ENCODE measurements at places on chromosomes 3 and 15.

DNA sequence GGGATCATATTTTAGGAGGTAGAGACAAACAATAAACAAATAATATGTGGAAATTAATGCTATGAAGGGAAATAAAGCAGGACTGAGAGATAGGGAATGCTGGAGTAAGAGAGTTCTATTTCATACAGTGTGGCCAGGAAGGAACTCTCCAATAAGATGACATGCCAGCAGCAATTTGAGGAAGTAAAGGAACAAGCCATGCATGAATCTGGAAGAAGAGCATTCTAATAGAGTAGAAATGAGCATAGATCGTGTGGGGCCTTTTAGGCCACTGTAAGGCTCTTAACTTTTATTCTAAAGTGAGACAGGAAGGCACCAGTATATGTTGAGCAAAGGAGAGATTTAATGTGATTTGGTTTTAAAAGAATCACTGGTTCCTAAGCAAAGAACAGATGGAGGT is 126.3 kb downstream of the DMXL2 start:
- no peak for DNase-seq

- no peak for DNase-seq
These were observed 486 bp downstream of the SAMMSON start for GRCh38 chr3:70000028-70000410.

DNA sequence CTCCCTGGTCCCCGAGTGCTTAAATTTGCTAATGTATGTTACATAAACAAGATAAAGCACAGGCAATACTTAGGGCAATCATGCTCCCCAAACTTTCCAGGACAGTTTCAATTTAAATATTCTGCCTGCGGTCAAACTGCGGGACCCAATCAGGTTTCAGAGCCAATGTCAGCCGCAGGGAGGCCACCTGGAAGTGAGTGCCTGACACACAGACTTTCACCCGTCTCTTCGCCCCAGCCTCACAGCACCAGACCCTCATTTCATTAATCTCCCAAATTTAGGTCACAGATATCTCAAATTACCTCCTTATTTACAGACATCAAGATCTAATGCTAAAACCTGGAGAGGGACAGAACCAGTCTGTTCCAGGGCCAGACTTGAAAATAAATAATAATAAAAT is 107.2 kb upstream of the ALDH1A3 start:
- no peak for DNase-seq

GRCh38 chr15:27084844-27085243 is 113.9 kb downstream of the GABRG3 start:
- DNase-seq, result no peak

- no peak for DNase-seq
These were observed 726.2 kb downstream of the ROBO1 start for GRCh38 chr3:79041621-79042020.

DNA sequence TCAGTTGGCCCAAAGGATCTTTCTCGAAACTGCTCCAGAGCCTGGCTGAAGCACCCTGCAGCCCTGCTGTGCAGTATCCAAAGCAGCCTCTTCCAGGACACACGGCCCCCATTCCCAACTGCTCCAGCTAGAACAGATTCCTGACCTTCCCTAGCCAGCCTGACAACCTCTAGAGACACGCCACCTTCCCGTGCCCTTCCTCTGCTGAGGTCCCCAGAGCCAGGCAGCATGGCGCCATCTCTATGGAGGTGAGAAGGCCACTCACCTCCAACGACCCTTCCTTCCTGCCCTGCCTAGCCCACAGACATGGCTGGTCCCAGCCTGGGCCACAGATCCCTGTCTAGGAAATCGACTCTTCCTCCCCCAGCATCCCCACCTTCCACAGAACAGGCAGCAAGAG is 3.1 kb downstream of the KIF7 start:
- no peak for DNase-seq

GRCh38 chr3:27659279-27660021 is 62.7 kb downstream of the EOMES start:
- DNase-seq, result peak; percentile 1

GRCh38 chr3:31688984-31689383 is 156.3 kb downstream of the STT3B start:
- no peak for DNase-seq

GRCh38 chr3:53258600-53259426 is 3.0 kb upstream of the TKT start:
- DNase-seq, result no peak

- DNase-seq, result no peak
These were observed 6.7 kb downstream of the PAQR5 start for GRCh38 chr15:69305204-69305931.

GRCh38 chr3:129836381-129837064 is 57.0 kb downstream of the TMCC1 start:
- DNase-seq, result no peak

DNA sequence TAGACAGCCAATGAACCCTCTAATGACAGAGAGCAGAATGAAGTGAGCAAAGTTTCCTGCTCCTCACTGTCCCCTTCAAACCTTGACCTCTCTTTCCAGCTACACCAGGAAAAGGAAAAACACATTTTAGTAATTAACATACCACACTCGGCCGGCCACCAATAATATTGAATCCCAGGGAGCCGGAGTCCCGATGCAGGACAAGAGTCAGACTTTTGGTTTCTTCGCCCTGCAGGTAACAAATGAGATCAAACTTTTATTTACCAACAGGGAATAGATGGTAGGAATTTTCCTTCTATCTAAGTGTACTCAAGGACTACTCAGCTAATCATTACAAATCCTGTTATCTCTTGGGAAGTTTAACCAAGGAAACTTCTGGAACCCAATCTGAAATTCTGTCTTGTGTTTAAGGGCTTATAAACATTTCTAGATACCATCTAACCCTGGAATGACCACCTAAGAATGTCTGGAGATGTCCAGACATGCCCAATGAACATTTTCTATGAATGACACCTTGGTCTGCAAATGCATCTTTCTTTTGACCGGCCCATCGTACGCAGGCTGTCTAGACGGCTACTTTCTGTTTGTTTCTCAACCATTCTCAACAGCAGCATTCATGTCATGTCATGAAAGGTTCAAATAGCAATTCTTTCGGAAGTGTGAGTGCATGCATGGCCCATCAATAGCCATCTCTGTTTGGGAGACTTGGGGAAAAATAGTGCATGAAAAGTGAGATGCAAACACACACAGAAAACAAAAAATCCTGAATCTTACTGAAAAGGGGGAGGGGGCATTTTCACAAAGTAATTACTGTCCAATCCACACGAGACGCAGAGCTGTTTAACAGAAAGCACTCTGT is 16.1 kb downstream of the PDZRN3 start:
- DNase-seq, result no peak

DNA sequence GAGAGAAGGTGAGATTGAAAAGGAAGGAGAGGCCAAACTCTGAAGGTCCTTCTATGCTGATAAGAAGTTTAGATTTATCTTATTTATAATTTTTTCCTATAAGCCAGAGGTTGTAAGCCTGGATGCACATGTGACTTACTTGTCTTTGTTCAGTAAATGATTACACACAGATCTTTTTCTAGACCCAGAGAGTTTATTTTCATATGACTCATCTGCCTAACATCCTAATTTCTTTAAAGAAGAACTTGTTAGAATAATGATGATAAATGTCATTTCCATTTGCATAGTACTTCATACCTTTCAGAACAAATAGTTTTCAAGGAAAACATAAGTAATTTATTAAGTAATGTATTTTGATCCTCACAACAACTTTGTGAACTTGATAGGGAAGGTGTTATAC is 434.8 kb upstream of the DPH6 start:
- DNase-seq, result no peak

DNA sequence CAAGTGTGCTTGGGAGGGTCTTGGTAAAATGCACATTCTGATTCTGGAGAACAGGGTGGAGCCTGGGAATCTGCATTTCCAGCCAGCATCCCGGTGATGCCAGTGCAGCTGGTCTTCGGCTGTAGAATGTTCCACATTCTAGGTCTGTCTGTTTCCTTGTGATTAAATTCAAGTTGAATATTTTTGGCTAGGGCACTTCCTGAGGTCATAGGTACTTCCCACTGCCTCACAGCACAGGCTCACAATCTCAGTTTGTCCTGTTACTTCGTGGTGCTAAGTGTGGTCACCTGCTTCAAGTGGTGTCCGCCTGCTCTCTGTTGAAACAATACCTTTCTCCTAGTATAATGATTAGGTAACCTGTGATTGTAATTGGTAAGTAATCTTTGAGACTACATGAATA is 40.1 kb downstream of the FLNB start:
- no peak for DNase-seq

DNA sequence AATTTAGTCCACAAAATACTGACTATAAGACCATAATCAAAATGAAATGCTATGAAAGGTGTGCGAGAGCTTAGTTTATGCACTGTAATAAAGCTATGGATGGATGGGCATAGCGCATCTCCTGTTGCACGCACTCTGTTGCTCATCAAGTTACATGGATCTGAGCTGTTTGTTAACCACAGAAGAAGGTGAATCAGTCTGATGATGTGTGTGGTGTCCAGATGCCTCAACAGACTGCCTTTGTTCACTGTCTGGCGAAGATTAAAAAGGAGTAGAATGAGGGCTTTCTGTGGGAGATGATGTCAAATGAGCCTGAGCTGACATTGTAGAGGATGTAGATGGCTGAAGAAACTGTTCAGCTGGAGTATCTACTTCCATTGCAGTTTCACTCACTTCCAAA is 36.1 kb downstream of the NSMCE3 start:
- DNase-seq, result no peak

DNA sequence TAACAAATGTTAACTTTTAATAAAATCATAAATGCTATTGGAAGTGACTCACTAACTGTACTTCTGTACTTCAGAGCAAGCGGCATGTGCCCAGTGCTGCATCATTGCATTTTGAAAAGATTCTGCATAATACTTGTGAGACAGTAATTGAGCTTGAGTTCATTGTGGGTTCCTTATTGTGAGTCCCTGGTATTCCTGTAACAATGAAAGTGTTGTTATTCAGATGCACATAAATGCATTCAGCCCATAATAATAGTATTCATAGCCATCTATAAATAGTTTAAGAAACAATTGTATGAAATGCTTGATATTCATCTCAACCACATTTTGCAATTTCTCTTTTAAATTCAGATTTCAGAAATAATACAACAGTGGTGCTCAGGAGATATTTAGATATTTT is 976.4 kb downstream of the CADM2 start:
- no peak for DNase-seq

DNA sequence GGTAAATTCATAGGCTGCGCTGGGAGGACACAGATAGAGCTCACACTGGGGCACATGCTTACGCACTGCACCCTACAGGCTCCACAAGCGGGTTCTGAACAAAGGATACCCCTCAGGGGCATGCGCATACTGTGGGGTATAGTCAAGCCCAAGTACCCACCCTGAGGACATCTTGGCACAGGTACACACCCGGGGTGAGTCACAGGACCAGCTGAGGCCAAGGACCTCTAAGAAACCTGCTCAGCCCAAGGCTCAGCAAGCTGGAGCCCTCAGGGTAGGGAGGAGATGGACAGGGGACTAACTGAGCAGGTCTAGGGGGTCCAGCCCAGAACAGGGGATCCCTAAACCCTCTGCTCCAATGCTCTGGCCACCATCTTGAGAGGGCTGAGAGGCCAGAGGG is 3.3 kb downstream of the SHISA5 start:
- no peak for DNase-seq

DNA sequence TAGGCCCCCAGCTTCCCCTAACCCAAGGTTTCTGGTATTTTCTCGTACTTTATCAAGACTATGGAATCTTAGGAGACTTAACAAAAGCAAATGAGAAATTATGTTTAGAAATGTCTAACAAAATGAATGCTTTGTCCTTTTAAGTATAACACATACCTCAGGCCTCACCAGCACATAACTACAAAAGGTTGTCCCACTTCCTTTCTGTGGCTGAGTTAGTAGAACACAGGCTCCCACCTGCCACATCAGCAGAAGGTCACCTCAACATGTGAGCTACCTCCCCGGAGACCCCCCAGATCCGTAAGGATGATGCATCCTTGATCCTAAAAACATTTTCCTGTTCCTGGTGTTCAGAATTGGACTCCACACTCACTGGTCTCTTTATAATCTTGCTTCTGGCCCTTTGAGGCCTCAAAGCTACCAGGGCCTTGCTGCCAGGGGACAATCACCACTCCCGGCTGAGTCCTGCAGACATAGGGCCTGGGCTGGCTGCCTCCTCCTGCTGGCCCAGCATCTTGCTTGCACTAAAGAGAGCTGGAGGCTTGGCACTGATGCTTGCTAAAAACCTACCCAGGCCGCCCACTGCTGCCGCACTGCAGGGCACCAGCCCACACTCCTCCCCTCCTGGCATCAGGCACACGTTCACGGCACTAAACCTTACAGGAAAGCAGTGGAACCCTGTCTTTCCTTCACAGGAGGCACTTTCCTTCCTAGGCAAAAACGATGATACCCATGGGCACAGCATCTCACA is 2.9 kb downstream of the CCRL2 start:
- no peak for DNase-seq

GRCh38 chr15:100215031-100215842 is 126.5 kb downstream of the ADAMTS17 start:
- DNase-seq, result no peak

- DNase-seq, result no peak
These were observed 17.1 kb downstream of the ISG20 start for GRCh38 chr15:88655800-88656488.

- DNase-seq, result no peak
These were observed 846 bp upstream of the POLG start for GRCh38 chr15:89335298-89336041.

- no peak for DNase-seq
These were observed 440.5 kb downstream of the EPHB1 start for GRCh38 chr3:135235541-135235940.

- no peak for DNase-seq
These were observed 103.0 kb upstream of the TGFBR2 start for GRCh38 chr3:30503446-30503845.

- peak; percentile 42 for DNase-seq
These were observed 74.6 kb downstream of the ITGB5 start for GRCh38 chr3:124812291-124813265.

DNA sequence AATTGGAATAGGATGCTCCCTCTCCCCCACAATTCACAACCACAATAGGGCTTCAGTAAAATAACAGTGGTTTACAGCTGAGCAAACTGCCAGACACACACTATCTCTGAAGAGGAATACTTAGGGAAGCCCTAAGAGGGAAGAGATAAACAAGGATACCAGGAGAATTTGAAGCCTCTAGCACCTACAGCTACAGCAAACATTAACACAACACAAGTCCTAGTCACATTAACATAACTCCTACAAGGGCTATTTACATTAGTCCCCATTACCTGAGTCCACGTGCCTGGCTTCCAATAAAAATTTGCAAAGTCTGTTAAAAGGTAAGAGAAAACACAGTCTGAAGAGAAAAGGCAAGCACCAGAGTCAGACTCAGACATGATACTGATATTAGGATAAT is 346.9 kb upstream of the CDIN1 start:
- no peak for DNase-seq

- no peak for DNase-seq
These were observed 46.9 kb downstream of the SFMBT1 start for GRCh38 chr3:52998771-52999513.

Measured in NCI-H1694 treated with DMSO at 0.1 percent for 48 hours (cell line).